ENCODE measurements at places on chromosomes 6 and 20.

GRCh38 chr20:34300256-34300806 lies 2.8 kb downstream of the AHCY start:
- no peak for DNase-seq

DNA sequence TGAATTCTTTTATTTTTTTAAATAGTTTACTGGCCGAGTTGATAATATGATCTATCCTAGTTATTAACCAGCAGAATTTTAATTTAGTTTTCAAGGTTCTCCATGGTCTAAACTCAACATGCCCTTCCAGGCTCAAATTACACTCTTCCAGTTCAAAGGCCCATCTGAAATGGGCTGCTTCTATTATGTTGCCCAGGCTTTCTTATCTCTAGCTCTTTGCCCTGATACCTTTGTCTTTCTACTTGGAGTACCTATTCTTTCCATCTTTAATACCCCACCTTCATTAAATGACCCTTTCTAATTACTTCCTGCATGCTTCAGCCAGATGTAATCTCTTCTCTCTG lies 541.2 kb upstream of the FLRT3 start:
- DNase-seq, result no peak

- DNase-seq, result no peak
Observed at GRCh38 chr6:36820700-36821580, 18.3 kb downstream of the CPNE5 start.

GRCh38 chr20:45254383-45255262 lies at the start of gene SLPI:
TSS of gene SLPI (minus strand) at chr20:45254564. CDS start at chr20:45254543, 21 bp downstream.
- no peak for DNase-seq

- DNase-seq, result no peak
Observed at GRCh38 chr6:43817192-43817591, 47.2 kb downstream of the VEGFA start.

GRCh38 chr20:34863421-34863965 lies 9.2 kb downstream of the GGT7 start:
- no peak for DNase-seq

GRCh38 chr20:59817846-59818615 lies 115.4 kb downstream of the SYCP2 start:
- peak; percentile 59 for DNase-seq

DNA sequence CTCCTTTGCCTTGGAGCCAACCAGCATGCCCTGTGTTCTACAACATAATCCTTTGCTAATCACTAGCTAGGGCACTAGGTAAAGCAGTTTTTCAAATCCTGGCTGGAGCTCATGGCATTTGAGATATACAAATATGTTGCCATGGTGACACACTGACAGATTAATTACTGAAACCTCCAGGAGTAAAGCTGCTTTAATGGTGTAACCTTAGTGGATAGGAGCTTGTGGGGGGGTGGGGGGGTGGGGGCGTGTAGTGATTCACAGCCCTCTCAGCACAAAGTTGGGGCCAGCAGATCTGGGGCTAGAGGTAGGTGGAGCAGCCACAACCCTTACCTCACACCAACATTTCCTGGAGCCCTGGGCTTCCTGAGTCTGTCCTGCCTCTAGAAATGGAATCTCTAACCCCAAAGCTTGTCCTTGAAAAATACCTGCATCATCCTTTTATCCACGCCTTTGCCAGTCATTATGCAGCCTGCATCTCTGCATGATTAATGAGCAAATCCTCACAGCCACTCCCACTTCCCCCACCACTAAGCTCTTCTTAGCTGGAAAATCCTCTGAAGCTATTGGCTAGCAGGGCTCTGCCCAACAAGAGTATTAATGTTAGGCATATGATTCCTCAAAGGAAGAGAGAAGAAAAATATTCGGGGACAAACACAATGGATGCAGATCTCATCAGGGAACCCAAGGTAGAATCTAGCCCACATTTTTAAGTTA lies 84.5 kb upstream of the PRND start:
- no peak for DNase-seq

- no peak for DNase-seq
Observed at GRCh38 chr6:63640062-63640461, 4.5 kb downstream of the PHF3 start.

- no peak for DNase-seq
Observed at GRCh38 chr6:92737983-92738382, 681.4 kb downstream of the EPHA7 start.

DNA sequence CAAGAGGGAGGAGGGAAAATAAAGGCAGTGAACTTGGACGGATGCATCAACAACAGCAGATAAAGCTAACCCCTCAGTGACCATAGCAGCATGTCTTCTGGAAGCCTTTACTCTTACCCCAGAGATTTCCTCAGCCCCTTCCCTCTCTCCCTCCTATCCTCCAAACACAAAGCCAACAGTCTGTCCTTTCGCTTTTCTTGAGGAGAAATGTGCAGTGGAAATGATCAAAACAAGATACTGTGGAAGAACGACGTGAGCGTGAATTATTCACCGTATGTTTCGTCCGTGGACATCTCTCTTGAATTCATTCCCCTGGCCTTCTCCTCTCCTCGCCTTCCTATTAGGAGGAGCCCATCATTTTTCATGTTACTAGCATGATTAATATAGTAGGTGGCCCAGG lies 8.5 kb downstream of the NRN1 start:
- DNase-seq, result no peak

Data from coronary artery (tissue), 2 donors.